ENCODE measurements at places on chromosomes 7 and 10.

- no peak for DNase-seq
Observed at GRCh38 chr7:81626008-81626407, 143.8 kb downstream of the HGF start.

- no peak for DNase-seq
Observed at GRCh38 chr7:142812437-142813215, 41.9 kb downstream of the PRSS2 start.

- no peak for DNase-seq
Observed at GRCh38 chr7:47751043-47751442, 169.1 kb upstream of the TNS3 start.

- no peak for DNase-seq
Observed at GRCh38 chr10:121404611-121405010, 193.6 kb downstream of the FGFR2 start.

DNA sequence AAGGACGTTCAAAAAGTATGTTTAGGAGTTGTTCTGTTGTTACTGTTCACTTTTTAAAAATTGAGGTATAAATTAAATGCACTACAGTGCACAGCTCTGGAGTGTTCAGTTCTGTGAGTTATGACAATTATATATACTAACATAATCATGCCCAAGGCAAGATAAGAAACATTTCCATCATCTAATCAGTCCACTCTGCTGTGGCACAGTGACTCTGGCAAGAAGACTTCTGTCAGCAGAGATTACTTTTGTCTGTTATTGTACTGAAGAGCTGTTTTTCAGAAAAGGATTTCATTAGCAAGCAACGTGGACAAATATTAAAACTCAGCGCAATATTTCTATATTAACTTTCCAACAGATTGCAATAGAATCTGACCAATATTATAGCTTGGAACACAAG lies 32.0 kb downstream of the ICA1 start:
- DNase-seq: no peak

DNA sequence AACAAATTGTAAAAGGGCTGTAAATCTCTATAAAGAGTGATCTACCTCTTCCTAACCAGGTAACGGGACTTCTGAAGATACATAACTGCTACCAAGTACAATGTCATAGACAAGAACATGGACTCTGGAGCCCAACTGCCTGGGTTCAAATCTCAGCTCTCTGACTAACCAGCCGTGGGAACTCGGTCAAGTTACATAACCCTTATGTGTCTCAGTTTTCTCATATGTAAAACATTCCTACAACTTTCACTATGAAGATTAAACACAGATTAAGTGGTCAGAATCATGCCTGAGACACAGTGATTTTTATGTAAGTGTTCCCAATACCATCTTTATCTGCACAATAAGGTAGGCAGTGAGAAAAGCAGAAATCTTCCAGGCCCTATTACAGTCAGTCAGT lies 52.6 kb downstream of the ITGB1 start:
- DNase-seq: no peak

DNA sequence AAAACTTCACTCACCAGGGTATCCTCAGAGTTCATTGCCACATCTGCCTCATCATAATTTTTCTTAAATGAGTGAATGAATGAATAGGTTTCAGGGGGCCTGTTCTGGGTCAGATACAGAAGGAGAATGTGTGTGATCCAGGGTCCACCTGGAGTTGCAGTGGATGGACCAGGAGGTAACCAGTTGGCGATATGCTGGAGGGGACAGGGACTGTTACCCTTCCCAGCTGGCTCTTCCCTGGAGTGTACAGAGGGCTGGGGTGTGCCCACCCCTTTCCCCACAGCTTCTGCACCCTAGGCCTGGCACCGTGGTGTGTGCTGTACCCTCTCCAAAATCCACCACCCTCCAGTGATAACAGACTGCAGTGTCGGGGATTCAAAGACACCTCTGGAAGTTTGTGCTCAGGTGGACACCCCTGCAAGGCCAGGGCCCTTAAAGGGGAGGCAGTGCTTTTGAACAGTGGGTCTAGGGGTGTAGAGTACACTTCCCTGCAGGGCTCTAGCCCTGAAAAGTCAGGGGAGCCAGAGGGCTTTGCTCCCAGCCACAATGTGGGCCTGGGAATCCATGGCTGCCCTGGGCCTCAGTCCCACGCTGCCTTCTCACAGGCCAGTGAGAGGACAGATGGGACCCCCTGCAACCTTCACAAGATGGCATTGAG lies 134.4 kb upstream of the UNC5B start:
- no peak for DNase-seq

- no peak for DNase-seq
Observed at GRCh38 chr10:78260680-78261079, 227.0 kb downstream of the RPS24 start.

DNA sequence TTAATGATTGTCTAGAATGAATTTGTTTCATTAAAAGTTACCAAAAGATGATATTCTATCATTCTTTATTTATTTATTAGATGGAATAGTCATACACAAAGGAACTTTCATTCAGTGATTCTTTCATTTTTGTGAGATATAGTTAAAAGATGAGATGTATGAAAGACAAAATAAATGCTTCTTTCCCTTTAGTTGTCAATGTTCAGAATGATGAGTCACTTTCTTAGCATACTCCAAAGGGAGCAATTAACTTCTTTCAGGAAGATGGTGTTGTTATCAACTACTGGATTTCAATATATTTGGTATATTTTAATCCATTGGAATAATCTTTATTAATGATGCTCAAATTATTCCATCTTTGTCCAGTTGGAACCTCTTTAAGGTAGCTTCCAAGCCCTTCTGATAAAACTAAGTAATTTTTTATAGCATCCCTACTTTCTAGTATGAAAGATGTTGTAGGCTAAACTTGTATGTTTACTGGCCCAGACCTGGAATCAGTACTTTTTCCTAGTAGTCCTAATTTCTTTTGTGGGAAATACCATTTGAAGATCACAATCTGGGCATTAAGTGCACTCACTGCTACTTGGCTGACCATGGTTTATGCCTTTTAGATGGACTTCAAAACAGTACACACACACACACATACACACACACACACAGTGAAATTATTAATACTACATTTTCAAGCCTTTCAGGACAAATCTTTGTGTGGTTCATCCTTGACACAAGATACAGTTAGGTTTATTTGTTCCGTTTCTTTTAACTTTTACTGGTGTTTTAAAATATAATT lies 2.5 kb downstream of the GIMAP7 start:
- DNase-seq: no peak

DNA sequence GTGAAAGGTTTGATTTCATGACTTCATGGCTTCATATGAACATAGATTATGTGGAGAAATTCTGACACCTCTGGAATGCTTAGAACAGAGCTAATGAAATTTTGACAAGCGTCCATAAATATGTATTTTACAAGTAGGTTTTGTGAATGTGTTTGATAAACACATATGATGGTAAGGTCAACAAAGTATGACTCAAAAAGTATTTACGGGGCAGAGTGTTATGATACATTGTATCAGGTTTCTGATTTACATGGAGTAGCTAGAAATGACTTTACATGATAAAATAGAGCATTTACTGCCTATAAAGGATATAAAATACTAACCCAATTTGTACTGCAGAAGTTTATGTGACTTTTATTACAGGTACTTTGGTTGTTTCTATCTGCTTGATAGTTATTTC lies 206.3 kb downstream of the MDFIC start:
- DNase-seq: no peak

DNA sequence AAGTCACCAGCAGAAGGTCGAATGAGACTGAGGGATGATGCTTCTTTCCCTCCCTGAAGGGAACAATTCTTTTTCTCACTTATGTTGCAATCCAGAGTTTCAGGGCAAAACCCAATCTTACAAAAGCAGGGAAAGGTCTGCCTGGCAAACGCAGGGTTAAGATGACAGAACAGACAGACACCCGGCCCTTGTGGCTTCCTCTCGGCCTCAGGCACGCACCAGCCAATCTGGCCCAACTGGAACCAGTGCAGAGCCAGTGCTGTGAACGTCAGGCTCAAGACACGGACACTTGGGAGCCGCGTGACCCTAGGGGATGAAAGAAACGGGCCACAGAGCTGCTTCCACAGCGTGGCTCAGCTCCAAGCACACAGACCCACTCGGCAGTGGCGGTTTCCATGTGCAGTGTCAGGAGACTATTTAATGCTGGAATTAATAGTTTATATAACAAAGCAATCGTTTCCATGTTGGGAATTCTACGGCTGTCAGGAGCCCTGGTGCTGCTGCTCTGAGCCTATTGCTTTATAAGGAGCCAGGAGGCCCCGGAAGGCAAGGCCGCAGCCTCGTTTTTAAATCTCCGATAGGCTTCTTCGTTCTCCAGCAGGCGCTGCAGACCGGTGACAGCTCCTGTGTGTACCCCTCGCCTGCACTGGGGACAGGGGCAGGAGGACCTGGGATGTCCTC lies 198.4 kb downstream of the DIP2C start:
- peak; percentile 58 for DNase-seq

GRCh38 chr7:114243646-114244045 lies 171.0 kb upstream of the FOXP2 start:
- DNase-seq: peak; percentile 70

GRCh38 chr10:48598243-48598935 lies 6.5 kb downstream of the ARHGAP22 start:
- no peak for DNase-seq

GRCh38 chr10:132847856-132848255 lies 61.9 kb upstream of the NKX6-2 start:
- no peak for DNase-seq

DNA sequence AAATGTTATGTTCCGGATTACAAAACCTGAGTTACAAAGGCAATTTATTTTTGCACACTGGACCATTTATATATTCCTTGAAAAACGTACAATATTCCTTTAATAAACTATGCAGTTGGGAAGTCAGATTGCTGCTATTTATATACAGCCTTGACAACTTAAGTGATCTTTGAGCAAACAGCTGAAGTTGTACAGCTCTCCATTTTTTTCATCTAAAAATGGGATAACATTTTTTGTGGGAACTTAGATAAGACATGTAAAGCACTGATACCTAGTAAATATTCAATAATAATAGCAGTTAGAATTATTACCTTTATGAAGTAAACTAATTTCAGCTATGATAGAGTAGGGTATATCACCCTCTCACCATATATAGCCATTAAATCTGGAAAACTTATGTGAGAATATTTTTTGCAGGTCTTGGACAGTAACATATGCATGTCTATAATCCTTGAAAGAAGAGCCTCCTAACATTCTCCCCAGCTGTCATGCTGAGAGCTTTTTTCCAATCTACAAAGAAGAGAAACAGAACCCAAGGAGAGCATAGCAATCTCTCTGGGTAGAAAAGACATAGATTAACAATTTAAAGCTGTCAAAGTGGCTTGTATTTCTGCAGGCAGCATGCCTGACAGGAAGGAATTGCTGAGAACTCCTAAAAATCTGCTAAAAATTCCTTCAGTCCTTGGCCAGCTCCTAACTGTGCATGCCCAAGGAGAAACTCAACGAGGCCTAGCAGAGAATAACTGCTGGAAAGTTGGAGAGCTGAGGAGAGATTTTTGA lies 326.0 kb downstream of the CRPPA start:
- no peak for DNase-seq

GRCh38 chr7:150854066-150855000 lies 2.0 kb downstream of the AOC1 start:
- no peak for DNase-seq

DNA sequence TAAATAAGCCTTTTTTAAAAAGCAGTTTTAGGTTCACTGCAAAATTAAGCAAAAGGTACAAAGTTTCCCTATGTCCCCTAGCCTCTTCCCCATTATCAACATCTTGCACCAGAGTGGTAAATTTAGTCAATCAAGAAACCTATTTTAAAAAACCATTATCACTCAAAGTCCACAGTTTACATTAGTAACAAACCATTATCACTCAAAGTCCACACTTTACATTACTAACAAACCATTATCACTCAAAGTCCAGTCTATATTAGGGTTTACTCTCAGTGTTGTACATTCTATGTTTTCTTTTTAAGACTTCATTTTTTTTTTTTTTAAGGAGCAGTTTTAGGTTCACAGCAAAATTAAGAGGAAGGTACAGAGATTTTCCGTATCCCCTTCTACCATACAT lies 74.1 kb upstream of the GPR37 start:
- DNase-seq: no peak

DNA sequence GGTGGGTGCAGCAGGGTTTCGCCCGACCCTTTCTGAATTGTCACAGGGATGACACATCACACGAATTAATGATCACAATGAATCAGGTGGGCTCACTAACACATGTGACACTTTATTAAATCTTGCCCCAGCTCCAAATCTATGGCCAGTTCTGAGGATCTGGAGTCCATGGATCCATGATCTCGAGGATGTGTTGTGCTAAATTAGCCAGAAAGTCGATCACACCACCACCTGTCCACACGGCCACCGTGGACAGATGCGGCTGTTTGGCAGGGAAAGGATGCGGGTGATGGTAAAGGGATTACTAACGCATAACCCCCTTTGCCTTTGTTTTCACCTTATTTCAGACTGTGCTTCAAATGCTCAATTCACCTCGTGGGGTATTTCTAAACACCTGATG lies 96.4 kb downstream of the COBL start:
- DNase-seq: no peak

GRCh38 chr10:130958981-130959751 lies 352.4 kb downstream of the TCERG1L start:
- no peak for DNase-seq

DNA sequence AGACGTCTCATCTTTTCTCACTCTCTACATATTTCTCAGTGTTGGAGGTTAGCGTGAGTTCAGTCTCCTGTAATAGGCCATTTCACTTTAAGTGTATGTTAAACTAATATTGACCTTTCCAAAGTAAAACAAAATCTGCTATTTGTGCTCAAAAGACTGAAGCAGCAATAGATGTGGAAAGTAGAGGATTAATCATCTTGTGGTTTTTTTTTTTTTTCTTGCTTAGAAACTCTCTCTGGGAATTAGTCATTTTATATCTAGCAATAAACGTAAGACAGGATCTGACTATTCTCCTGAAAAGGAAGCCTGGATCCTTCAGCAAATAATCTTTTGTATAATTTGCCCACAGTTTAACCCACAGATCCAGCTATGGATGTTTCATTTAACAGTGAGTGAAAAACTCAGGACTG lies 81.7 kb downstream of the NRP1 start:
- DNase-seq: peak; percentile 60

DNA sequence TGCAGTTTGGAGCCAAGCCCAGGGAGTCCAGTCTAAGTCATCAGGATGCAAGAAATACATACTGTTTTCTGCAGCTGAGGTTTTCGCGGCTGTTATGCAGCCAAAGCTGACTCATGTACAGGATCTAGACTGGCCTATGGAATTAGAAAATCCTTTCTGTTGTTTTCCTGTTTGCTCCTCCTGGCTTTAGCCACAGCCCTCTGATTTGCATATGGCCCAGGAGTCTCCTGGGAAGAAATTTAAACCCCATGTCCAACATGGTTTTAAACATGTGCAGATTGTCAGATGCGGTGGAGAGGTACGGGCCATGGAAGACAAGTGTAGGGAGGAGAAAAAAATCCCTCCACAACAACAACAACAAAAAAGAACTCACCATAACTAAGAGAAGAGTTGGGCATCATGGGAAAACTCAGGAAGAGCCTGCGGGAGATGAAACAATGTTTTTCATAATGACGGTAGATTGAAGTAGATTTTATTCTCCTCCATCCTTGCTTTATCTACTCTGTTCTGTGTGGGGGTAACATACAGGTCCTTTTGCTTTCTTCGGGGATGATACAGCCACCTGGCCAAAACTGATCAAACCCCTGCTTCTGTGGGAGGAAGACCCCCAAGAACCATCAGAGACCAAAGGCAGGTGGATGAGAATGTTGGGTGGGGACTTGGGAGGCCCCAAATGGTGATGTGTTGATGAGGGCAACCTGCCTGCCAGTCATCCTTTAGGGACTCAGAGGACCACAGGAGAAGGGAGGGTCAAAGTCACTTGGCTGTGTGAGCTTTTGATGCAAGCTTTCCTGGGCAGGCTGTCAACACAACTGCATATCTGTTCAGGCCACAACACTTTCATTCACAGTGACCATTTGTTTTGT lies 29.8 kb upstream of the GNA12 start:
- peak; percentile 88 for DNase-seq

All from astrocyte of the hippocampus (primary cell).